Stimulated activated CD8-positive, alpha-beta memory T cell treated with anti-CD3 and anti-CD28 coated beads, Interleukin-7, amount 100 ng/mL, for 1 hour (primary cell): ENCODE measurements at places on chromosomes 6 and 20.

- DNase-seq, result no peak
Measured at GRCh38 chr6:19052219-19052618, 665.1 kb downstream of the RNF144B start.

DNA sequence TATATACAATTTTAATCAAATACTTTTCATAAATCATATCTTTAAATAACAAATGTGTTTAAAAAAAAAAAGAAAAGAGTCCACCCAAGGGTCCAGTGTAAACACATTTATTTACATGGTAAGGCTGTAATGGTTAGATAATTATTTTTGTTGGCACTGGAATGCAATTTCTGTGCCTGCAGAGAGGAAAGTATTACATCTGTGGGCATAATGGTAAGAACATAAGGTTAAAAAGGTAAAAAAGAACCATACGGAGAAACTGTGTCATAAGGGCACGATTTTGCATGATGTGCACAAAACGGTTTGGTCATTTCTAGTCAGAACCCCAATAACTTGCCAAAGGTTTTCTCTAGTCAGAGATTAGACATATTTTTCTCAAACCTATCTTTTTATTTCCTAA is 54.3 kb downstream of the RWDD2A start:
- DNase-seq, result no peak

- DNase-seq, result no peak
Measured at GRCh38 chr20:48064929-48065328, 279.6 kb upstream of the SULF2 start.

- DNase-seq, result no peak
Measured at GRCh38 chr6:21578523-21578922, 15.0 kb upstream of the SOX4 start.

GRCh38 chr6:148934961-148935360 is 188.1 kb downstream of the UST start:
- no peak for DNase-seq

- DNase-seq, result no peak
Measured at GRCh38 chr6:3798055-3798919, 46.8 kb upstream of the PXDC1 start.

GRCh38 chr20:44475694-44476560 is at the start of gene TTPAL:
Gene TTPAL, plus strand, starts transcription at chr20:44475874. Its CDS starts 4,126 bp downstream, at chr20:44480000.
- peak; percentile 75 for DNase-seq

DNA sequence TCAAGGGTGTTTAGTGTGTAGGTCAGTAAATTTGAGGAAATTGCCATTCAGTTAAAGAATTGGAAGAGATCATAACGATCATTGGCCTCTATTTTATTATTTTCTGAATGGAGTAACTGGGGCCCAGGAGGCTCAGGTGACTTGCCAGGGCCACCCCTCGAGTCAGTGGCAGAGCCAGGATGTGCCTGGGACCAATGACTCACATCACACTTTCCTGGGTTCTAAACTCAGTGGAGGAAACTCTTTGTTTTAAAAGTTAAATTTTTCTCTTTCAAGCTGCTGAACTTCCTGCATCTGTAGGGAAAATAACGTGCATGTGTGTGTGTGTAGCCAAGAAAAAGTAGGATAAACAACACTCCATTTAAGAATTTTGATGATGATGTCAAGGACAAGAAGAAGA is 135.5 kb downstream of the MYLK4 start:
- no peak for DNase-seq

DNA sequence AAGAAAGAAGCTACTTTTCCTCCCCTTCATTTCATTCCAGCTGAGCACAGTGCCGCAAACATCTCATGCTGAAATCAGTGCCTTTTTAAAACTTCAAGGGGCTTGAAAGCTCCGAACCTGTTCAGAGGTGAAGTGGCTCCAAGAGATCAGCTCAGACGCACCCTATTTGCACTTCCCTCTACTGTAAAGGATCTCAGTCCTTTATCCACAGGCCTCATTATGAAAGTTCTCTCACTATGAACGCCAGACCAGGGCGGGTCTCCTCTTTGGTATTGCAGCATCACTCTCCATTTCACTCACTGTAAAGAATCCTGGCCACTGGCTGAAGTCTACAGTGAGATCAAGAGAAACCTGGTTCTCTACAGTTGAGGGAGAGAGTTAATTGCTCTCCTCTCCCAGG is 232.7 kb upstream of the POU3F2 start:
- DNase-seq, result no peak

DNA sequence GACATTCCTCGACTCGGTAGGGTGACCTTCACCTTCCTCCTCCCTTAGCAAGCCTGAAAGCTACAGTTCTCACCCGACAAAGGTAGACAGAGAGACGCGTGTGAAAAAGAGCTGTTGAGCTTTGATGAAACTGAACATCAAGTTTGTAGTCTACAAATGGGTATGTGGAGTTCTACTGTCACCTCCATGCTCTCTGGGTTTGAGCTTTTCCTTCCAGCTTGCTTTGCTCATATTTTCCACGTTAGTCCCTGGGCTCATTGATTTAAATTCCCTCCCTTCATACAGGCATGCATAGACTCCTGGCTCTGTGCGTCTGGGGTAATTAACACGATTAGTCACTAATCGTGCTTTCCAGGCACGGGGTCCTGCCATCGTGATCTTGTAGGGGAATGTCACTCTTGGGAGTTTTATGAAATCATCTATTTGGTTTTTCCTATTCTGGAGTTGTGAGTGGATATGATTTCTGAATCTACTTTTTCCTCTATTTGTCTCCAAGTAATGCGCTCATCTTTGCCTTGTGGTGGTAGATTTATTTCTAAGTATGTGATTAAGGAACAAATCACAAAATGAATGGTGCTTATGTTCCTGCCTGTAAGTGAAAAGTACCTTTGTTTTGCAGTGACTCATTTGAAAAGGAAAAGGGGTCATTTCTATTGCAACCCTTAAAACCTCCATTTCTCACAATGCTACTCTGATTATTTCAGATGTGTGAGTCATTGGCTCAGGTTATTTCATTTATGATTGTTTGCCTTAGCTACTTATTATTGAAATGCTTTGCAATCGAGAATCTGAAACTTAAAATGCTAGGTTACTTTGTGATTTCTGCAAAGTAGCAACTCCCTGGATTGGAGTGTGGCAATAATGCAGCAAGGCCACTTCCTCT is 154.6 kb downstream of the ZDHHC14 start:
- no peak for DNase-seq

- DNase-seq, result no peak
Measured at GRCh38 chr6:70886661-70887060, 70.2 kb downstream of the B3GAT2 start.

- no peak for DNase-seq
Measured at GRCh38 chr6:14880677-14881076, 365.2 kb upstream of the JARID2 start.

GRCh38 chr20:23403751-23404150 is 17.5 kb downstream of the NAPB start:
- no peak for DNase-seq

DNA sequence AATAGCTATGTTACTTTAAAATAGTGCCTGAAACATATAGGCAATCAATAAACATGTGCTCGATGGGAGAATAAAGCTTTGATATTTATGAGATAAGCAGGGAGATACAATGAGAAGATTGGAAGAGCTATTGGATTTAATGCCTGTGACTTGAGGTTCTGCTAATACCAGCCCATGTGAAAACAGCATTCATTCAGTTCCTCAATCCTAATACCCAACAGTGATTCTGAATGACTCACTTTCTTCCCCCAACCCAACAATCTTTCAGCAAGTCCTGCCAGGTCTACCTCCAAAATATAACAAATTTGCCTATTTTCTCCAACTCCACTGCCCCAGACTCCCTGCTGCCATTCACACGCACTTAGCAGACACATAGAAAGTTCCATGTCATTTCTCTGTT is 26.6 kb upstream of the KLHL31 start:
- DNase-seq, result no peak

DNA sequence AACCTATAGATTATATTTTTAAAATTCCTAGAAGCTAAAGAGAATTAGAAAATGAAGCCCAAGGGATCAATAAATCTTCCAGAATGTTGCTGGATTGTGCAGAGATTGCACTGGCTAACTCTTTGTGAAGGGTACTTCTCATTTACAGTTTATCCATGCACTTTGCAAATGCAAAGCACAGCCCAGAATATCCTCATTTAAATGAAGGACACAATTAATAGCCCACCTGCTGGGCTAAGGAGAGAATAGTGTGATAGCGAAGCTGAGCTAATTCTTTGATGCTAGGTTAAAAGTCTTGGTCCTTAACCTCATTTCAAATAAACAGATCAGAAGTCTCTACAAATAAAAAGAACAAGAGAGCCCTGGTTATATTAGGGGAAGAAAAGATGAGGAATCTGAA is 72.5 kb downstream of the SMPDL3A start:
- DNase-seq, result no peak

GRCh38 chr6:79621579-79621978 is 9.6 kb upstream of the SH3BGRL2 start:
- DNase-seq, result no peak

DNA sequence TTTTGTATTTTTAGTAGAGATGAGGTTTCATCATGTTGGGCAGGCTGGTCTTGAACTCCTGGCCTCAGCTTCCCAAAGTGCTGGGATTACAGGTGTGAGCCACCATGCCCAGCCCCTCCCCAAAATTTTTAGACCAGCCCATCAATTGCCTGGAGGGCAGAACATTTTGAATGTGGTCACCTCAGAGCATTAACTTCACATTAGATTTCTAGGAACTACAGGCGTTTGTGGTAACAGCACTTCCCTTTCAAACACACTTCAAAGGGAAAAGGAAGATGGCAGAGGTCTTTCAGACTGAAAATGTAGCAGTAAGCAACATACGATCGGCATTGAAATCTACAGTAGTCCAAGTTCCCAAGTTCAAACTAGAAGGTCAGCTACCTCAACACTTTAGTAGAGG is 12.3 kb upstream of the SLA2 start:
- DNase-seq, result no peak

- DNase-seq, result no peak
Measured at GRCh38 chr20:58706975-58707681, 14.5 kb downstream of the NPEPL1 start.

DNA sequence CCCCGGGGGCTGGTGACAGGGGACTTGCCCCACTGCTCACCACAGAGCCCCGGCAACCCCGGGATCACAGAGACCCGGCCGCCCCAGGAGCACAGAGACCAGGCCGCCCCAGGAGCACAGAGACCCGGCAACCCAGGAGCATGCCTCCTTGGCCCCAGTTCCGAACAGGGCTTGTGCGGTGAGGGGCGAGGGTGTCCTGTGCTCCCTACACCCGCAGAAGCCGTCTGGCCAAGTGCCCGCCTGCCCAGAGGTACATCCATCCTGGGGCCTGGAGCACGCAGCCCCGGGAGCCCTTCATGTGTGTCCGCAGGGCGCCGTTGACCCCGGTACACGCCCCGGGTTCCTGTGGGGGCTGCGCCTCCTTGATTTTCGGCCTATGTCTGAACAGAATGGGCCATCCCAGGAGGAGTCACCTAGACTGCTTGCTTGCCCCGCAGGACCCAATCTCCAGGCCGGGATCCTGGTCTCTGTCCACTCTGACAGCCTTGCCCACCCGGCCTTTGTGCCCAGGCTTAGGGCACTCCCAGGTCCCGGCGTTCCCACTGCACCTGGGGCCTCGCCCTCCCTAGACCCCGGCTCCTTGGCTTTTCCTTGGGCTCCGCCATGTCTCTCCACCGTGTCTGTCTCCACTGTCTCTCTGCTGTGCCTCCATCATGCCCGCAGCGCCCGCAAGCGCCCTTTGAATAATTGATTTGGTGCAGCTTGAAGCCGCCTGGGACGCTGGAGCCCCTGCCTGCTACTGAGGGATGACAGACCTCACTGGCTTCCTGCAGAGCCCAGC is 219.8 kb downstream of the ERMARD start:
- DNase-seq, result no peak

DNA sequence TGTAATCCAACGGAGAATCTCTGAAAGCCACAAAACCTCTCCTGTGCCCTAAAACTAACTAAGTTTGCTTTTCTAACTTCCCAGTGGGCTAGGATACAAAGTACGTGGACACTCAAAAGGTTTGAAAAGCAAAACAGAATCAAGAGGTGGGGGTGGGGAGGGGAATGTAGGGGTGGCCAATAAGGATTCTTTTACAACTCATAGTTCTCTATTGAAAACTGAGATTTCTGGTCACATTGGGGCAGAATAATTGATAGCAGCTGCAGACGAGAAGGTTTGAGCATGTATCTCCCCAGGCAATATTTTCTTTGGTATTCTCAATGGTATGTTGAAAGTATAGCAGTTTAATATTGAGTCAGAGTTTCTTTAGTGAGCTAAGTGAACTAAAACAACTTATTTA is 376.7 kb upstream of the CITED2 start:
- no peak for DNase-seq

DNA sequence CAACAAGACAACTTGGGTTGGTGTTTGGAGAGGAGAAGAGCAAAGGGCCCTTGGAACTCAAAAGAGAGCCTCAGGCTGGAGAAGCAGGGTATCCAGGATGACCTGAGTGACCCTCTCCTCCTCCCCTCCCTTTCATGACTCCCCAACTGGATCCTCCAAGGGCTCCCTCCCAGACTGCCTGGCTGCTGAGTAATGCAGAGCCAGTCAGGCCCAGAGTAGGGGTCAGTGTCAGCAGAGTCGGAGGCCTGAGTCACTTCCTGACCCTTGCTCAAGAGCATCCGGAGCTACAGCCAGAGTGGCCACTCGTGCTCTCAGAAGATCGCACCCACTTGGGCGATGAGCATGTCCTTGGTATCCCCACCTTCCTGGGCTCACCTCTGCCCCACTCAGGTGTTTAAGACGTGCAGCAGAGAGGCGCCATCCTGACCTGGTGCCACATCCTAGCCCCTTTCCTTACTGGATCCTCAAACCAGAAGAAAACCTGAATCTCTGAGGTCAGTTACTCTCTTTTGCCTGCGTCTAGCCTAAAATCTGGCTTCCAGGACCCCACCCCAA is 2.8 kb upstream of the MAPK13 start:
- DNase-seq, result no peak

DNA sequence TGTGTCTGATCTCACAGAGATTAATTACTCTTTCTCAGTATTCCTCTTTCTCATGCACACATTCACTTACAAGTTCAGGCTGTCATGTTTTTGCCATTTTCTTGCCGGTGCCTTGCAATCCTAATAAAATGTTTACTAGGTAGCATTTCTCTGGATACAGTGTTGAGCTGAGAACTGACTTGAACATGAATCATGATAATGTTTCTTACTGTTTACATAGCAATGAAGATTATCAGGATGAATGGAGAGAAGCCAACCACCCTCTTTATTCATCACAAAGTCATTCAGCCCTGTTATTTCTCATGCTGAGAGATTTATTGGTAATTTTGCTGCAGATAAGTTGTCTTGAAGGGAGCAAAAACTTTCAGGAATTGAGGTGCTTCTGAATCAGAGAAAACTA is 185.5 kb upstream of the ECI2 start:
- DNase-seq, result no peak

- DNase-seq, result no peak
Measured at GRCh38 chr6:11418290-11418905, 119.2 kb upstream of the TMEM170B start.

- no peak for DNase-seq
Measured at GRCh38 chr6:159606786-159607185, 86.3 kb downstream of the SOD2 start.

GRCh38 chr6:36920546-36920945 is 34.0 kb upstream of the PI16 start:
- no peak for DNase-seq

DNA sequence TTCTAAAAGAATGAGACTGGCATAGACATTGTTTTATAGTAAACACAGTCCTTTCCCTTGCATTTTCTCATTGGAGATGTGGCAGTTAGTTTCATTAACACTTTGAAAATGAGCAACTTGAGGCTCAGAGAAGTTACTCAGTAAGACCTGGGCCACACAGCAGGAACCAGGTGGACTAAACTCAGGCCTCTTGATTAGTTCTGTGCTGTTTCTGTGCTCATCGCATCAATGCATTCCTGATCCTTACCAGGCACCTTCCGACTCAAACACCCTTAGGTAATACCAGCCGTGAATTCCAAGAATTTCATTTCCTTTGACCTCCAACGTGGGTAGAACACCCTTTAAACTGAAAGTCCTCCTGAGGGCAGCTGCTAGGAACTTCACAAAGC is 362.8 kb downstream of the ESR1 start:
- DNase-seq, result no peak
